ENCODE measurements at places on chromosomes 12 and 14. TPM values are rescaled to one million over a fixed set of nuclear protein-coding genes. Genes with fewer than 3 reads are reported as not detected.

SIX6 gene
- total RNA-seq = not detected

PMCH gene
- total RNA-seq = not detected

EGLN3 gene
- 14.0 TPM for total RNA-seq

RNF212B gene
- total RNA-seq = not detected

PTPRR gene
- total RNA-seq = not detected

NDUFB1 gene
- 205 TPM for total RNA-seq

TAS2R43 gene
- 7.4 TPM for total RNA-seq

PKP2 gene
- total RNA-seq = 42.9 TPM

SYT1 gene
- 2.0 TPM for total RNA-seq

MARCHF9 gene
- 11.3 TPM for total RNA-seq

APEX1 gene
- total RNA-seq = 142 TPM

TMEM30B gene
- total RNA-seq = 6.6 TPM

FITM1 gene
- 2.6 TPM for total RNA-seq

RTL1 gene
- total RNA-seq = not detected

TPH2 gene
- total RNA-seq = not detected

NAB2 gene
- total RNA-seq = 17.0 TPM

ENDOU gene
- not detected for total RNA-seq

CCDC38 gene
- not detected for total RNA-seq

OTX2 gene
- not detected for total RNA-seq
